ENCODE measurements at places on chromosomes 3 and 15. TPM values are rescaled to one million over a fixed set of nuclear protein-coding genes. Genes with fewer than 3 reads are reported as not detected.

DNA sequence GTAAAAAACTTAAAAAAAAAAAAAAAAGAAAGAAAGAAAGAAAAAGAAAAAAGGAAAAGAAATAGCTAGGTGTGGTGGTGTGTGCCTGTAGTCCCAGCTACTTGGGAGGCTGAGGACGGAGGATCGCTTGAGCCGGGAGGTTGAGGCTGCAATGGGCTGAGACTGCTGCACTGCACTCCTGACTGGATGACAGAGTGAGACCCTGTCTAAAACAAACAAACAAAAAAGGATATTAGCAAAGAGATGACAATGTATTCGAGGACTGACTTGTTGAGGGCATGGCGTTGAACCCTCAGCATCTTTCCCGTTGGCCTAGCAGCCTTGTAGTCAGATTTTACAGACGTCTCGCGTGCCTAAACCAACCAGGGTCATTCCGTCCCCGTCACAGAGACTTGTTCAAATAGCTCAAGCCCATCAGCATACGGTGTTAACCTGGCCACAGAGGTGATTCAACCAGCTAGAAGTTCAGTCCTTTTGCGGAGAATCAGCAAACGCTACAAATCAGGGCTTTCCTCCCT is 528 bp upstream of the NIT2 start:
- no peak for DNase-seq

DNA sequence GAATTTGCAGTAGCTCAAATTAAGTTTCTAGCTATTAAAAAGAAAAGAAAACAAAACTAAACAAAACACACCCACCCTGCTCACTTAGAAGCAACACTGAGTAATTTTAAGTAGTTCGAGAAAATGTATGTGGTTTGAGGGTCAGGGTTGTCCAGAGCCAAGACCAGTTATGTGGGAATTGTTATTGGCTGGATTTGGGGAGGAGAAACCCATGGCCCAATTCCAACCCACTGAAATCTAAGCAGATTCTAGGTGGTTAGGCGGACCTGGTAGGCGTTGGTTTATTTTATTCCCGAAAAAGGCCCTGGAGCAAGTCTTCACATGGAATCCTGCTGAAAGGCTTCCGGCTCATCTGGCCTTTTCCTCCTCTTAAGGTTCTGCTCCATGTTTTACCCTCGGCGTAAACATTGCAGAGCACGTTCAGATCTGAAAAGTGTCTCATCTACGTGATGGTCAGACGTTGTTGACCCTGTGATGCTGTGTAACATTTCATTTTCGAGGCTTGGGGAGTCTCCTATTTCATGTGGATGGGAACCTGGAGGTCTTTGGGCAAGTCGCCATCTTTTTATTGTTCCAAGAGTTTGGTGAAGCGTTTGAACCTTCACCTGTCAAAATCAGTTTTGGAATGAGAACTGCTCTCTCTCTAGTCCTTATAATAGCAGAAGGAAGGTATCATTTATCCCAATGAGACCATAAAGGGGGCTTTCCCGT is 64.0 kb downstream of the FLNB start:
- DNase-seq, result no peak

ADGRG7 gene
- total RNA-seq, result 0.11 TPM

DNA sequence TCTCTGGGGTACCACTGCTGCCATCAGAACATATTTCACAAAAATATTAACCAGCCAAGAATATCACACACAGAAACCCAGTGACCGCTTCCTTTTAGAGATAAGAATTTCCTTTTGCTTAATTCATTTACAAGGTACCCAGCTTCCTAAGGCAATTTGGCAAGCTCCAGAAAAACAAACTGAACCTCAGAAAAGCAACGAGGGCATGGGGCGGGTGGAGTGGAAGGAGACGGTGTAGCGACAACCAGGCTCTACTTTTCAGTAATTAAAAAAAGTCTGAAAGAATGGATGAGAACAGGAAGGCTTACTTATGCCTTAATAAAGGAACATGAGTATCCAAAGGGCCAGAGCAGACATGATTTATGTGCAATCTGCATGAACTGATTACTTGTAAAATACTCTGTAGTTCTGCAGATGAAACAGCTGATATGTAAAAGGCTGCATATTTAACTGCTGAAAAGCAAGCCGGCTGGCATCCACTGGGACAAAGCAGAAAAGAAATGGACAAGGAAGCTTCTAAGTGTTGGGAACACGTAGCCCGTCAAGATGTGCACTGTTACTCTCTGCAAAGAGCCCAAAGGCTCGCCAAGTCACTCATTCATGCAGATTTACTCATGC is 18.6 kb downstream of the RFTN1 start:
- no peak for DNase-seq

DNA sequence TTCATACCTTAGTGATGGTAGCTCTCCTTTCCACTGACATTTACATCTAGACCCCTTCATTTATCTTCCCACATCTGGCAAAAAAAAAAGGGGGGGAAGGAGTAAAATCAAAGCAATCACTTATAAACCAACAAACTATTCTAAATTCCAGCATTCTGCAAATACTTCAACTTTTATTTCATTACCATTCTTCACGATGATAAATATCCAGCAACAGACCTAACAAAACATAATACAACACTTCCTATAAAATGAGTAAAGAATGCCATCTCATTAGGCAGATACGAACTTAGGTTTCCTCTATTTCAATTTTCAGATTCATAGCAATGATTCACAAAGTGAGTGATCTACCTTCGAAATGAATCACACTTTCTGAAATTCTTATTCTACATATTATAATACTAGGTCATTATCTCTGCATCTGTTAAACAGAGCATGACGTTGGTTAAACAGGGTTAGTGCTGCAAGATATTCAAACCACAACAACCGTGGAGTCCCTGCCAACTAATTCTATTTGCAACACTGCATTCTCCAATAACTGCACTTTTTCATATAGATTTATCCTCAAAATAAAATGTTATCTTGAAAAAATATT is at the start of gene LRRFIP2:
Gene LRRFIP2 (minus strand): TSS at position 51 of the 595 bp plus-strand sequence. CDS start 25,599 bp downstream, outside the sequence.
- DNase-seq, result no peak

DNA sequence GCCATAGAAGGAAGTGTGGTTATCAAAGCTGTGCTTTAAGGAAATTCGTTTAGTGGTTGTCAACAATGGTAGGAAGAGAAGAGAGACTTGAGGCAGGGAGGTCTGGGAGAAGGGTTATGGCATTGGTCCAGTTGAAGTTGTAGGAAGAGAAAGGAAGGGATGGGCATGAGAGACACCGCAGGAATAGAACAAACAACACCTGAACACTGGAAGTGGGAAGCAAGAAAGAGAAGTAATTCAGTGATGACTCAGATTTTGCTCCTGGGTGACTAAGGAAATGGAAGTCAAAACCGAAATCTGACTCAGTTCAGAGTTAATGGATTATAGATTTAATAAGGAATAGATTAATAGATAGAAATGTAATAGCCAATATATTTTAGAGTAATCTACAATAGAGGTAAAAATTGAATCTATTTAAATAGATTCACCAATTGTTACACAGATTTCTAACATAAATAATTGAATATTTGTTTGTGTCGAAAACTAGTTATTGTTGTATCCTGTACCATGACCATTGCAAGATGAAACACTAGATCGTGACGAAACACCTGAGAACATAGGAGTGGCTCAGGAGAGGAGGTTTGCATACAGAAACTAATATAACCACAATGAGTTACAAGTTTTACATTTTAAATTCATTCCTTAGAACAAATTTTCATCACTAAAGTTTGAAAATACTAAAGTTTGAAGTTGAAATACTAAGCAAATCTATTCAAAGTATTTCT is 36.0 kb downstream of the THBS1 start:
- DNase-seq, result no peak

GRCh38 chr3:192170031-192170430 is 557.3 kb downstream of the FGF12 start:
- DNase-seq, result no peak

KCNAB1 gene
- total RNA-seq, result 4.9 TPM

GOLGA8F gene
- total RNA-seq, result not detected

DNA sequence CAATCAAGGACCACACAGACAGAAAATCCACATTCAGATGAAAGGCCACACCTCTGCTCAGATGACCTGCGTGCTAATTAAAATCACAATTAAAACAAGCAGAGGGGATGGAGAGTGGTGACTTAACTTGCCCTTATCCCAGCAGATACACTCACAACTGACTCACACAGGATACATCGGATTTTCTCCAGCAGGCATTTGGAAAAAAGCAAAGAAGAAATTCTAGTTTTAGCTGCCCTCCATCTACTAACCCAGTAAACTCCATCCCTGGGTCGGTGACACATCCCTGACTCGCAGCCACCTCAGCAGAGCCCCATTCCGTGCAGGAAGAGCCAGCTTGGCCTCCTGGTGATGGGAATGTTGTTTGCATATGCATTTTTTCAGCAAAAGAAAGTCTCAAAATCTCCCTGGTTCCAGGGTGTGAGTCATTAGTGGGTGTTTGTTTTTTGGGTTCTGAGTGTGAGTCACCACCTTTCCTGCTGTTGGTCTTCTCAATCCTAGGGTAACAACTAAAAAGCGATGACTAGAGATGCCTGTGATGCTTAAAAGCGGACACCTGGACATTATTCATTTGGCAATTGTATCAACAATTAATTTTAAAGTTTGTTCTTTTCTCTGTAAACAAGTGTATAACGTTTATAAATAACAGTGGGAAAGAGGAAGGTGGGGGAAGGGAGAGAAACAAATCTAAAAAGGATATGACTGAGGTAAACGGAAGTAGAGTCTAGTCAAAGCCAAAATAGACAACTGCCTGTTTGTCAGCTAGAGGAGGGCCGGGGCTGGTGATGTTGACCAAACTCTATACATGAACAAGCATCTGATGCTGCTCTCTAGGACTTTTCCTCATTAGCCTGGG is 49.8 kb upstream of the SLC4A7 start:
- no peak for DNase-seq

GRCh38 chr15:94023531-94023930 is 207.8 kb upstream of the MCTP2 start:
- no peak for DNase-seq

PLSCR2 gene
- total RNA-seq, result 0.85 TPM

ZNF106 gene
- total RNA-seq, result 92.7 TPM

DNA sequence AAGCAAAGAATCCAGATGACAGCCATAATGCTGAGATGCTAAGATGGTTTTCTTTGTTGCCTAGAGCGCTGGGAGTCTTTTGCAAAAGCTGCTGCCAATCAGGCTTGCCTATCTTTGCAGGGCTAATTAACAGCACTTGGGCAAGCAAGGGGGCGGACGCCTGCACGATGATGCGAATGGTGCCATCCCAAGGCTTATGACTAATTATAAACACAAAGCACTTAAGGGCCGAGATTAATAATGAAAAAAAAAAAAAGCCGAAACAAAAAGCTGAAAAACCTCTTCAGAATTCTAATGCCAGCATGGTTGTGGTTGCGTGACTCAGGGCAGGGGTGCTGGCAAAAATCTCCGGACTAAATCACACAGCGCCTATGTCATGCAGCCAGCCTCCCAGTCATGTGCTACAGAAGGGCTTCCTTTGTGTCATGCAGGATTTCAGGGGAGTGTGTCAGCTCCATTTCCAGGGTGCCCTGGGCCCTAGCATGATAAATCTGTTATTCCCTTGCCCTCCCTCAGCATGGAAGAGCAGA is 185.0 kb upstream of the ANKRD28 start:
- DNase-seq, result no peak

DNA sequence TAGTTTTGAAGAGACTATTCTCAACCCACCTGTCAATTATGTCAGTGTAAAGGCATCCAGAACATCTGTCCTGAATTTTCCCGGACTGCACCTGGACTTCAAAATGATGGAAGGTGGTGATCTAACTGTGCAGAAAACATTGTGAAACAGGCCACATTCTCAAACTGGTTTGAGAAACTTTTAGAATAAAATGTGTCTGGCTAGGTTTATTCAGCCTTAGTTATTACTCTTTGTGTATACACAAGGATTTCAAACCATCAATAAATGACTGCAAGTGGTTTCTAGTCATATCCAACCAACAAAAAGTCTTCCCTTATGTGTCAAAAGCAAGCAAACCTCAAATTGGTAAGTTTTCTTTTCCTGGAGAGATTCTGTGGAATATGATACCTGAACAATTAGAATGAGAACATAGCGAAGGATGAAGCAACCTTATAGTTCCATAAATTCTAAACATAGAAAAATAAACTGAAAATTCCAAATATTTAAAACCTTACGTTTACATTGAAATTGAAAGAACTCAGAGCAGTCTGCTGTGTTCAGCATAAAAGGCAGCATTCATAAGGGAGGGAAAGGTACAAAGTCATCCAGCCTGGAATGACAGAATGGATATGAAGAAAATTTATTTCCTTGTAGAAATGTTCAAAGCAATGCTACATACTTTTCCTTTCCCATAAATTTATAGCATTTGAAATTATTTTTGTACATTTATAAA is 306.6 kb upstream of the TGFBR2 start:
- no peak for DNase-seq

DNA sequence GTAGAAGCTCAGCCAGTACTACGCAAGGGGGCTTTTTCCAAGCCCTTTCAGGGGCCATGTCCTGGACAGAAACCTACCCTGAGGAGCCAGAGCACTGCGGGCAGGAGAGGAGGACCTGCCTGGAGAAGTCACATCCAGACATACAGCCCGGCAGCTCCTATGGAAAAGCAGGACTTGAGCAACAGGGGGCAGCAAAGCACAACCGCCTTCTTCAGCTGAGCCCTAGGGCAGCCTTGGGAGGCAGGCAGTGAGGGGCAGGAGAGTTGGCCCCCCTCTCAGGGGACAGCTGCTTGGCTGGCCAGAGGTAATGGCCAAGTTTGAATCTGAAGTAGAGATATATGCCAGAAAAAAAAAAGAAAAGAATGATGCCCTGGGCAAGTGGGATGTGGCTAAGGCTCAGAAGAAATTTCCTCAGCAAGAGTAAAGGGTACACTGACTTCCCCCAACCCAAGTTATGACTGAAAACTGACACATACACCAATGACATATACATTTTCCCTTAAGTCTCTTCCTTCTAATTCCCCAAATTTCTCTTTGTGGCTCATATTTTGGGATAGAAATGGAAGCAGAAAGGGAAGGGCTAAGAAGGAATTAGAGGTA is 56.9 kb downstream of the CYP19A1 start:
- DNase-seq, result no peak

THBS1 gene
- total RNA-seq, result 462 TPM

DNA sequence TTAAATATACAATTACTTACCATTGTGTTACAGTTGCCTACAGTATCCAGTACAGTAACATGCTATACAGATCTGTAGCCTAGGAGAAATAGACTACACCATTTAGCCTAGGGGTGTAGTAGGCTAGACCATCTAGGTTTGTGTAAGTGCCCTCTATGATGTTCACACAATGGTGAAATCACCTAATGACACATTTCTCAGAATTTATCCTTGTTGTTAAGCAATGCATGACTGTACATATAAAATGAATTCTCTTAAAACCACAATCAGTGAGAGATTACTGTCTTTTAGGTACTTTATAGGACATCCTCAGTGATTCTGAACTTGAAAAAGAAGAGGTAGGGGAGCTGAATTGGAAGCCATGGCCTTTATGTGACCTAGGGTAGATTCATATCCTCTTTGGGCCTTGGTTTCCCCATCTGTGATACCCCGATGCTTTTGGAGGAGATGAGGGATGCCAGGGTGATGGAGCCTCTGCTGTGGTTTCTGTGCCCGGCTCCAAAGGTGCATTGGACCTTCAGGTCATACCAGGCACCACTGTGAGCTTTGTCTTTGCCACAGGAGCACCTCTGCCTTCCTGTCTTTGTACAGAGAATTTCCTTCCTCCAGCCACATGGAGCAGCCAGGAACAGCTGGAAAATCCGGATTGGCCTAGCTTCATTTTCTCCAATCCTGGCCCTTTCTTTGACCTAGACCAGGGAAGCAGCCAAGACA is 51.9 kb upstream of the FLNB start:
- DNase-seq, result no peak

RIOX2 gene
- total RNA-seq, result 44.7 TPM

- DNase-seq, result no peak
Measured at GRCh38 chr15:57406062-57406772, 29.9 kb downstream of the CGNL1 start.

All from urinary bladder (tissue), 4 donors.